Muscle of leg (tissue), 16 donors: ENCODE measurements at places on chromosomes 4 and X.

- peak; percentile 66 for DNase-seq
Measured at GRCh38 chrX:74343343-74344279, 39.6 kb downstream of the ZCCHC13 start.

DNA sequence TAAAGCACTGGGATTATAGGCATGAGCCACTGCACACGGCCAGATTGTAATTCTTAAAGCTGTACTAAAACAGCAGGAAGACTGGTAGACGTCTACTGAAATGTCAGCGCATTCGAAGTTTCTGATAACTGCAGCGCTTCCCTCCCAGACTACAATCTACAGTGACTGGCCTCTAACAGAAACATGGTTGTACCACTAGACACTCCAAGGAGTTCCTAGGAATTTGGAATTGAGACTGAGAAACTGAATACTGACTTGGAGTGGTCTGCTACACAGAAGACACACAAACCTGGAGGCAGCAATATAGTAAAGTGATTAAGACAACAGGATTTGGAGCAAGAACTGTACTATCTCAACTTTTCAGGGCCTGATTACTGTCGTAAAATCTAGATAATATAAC lies 937 bp downstream of the HELQ start:
- peak; percentile 23 for DNase-seq

DNA sequence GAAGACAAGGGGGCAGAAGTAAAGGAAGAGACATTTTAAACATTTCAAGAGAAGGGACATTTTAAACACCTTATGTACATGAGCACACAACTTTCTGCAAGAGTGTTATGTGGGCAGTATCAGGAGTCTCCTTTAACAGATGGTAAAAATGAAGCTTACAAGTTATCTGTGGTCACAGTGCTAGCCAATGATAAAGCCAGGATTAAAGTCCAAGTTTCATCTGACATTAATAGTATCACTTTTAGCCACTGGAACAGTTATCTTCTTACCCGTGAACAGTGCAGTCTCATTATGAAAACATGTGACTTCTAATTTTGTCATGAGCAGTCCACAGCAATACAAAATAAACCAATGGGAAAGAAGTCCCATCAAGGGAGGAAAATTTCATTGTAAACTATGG lies 627.9 kb upstream of the AGA start:
- DNase-seq, result no peak

DNA sequence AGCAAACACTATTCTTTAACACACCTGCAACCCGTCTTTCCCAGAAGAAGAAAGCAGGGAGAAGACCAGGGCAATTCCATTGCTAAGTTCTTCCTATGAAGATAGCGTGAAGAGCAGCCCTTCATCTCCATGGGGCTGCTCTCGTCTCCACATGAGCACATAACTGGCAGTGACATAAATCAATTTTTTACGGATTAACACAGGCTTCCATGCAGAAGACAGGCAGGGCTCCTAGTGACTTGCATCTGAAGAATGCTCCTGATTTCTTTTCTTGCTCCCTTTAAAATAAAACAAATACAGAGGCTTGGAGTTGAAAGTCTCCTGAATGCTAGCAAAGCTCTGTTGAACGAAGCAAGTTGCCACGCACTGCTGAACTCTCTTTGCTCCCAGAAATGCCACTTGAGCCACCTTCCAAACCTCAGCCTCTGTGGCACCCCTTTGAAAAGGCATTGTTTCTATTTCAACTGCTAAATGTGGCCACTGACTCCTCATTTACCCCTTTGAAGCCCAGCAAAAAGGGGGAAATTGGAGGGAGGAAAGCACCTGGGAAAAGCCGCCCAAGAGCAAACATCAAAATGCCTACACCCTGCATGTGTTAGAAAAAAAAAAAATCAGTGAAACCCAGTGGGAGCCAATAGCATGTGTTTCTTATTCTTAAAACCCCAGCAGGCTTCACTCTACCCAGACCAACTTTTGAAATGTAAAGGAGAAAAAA lies 383.7 kb downstream of the IDS start:
- DNase-seq, result no peak

- DNase-seq, result peak; percentile 94
Measured at GRCh38 chr4:5710961-5711478, at the start of gene EVC. TSS of gene EVC (plus strand) at chr4:5711201. CDS start at chr4:5711381, 180 bp downstream.

- no peak for DNase-seq
Measured at GRCh38 chrX:23901060-23901459, 6.7 kb downstream of the APOO start.

- DNase-seq, result no peak
Measured at GRCh38 chr4:139606579-139607501, 50.8 kb upstream of the SETD7 start.

GRCh38 chrX:7690842-7691241 lies 152.1 kb upstream of the VCX start:
- DNase-seq, result no peak

DNA sequence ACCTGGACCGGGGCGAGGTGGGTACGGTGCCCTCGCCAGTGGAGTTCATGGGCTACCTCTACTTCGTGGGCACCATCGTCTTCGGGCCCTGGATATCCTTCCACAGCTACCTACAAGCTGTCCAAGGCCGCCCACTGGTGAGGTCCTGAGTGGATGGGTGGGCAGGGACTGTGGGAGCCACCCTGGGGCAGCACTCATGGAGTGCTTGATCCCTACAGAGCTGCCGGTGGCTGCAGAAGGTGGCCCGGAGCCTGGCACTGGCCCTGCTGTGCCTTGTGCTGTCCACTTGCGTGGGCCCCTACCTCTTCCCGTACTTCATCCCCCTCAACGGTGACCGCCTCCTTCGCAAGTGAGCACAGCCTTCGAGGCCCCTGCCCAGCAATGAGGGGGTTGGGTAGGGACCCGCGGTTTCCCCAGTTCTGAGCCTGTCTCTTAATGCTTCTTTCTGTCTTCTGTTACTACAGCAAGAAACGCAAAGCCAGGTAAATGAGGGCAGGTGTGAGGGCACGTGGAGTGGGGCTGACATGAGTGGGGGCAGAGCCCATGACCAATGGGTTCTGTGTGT lies 3.7 kb downstream of the PORCN start:
- no peak for DNase-seq

- no peak for DNase-seq
Measured at GRCh38 chr4:40308528-40309122, 26.5 kb upstream of the CHRNA9 start.

- no peak for DNase-seq
Measured at GRCh38 chr4:79689740-79690139, 281.7 kb upstream of the GK2 start.

- DNase-seq, result peak; percentile 79
Measured at GRCh38 chr4:79576429-79576753, 168.4 kb upstream of the GK2 start.

GRCh38 chr4:109046471-109047201 lies 255.8 kb downstream of the COL25A1 start:
- peak; percentile 74 for DNase-seq

DNA sequence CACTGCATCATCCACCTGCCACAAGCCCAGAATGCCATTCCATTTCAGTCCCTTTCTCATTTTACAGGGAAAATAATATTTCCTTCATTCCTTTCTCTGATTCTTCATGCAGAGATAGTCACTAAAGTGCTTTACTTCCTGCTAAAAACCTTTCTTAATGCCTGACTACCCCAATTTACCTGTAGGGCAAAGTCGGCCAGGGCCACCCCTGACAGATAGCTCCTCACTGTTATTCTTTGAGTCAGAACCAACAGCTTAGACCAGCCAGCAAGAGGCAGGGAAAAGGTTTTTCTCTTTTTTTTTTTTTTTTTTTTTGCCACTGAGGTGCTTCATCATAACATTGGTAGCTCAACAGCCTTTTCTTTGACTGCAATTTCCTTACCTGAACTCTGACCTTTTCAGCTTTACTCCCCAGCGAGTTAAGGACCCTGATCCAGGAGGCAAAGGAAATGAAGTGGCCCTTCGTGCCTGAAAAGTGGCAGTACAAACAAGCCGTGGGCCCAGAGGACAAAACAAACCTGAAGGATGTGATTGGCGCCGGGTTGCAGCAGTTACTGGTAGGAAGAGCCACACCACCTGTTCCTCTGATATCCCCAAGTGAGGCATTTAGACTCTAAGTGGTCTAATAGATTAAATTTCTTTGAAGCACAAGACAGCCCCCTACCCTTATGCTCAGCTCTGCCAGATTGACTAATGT lies 85.0 kb downstream of the ALPK1 start:
- DNase-seq, result no peak

DNA sequence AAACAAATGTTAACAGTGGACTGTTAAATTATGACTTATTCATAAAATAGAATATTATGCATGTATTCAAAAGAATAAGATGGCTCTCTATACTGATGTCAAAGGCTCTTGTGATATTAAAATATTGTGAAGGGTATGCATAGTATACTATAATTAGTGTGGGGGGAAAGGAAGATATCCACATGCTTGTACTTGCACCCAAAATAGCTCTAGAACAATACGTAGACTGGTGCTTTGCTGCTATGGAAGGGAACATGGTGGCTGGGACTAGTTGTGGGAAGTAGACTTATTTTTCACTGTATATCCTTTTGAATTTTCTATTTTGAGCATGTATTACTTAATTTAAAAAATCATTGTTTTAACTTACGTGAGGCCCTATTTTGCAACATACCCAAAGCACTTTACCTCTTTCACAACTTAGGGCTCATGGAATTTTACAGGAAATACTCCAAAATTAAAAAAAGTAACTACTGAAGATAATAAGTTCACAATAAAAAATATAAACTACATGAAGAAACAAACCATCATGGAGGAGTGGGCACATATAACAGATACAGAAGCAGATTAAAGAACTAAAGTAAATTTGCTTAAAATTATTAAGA lies 7.9 kb downstream of the PGRMC2 start:
- DNase-seq, result no peak

- DNase-seq, result no peak
Measured at GRCh38 chrX:108892501-108892900, 156.1 kb upstream of the IRS4 start.

- DNase-seq, result peak; percentile 32
Measured at GRCh38 chrX:127085939-127086338, 266.4 kb downstream of the PRR32 start.

GRCh38 chr4:3725936-3726870 lies 40.0 kb upstream of the ADRA2C start:
- DNase-seq, result no peak

GRCh38 chr4:23422878-23423277 lies 467.0 kb downstream of the PPARGC1A start:
- DNase-seq, result no peak

DNA sequence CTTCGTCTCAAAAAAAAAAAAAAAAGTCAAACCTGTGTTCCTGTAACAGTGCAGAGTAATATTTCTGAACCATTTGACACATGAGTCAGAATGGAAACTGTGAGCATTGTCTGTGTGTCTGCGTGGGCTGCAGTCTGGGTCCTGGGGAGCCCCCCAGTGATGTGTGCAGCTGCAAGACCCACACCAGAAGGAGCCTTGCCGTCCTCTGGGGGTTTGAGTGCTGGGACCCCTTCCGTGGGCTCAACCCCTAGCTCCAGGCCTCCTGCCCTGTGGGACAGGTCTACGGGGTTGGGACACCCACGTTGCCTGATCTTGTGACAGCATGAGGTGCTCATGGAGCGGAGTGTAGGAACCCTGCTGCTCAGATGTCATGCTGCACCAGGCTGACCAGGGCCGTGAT lies 43.7 kb downstream of the DDX3X start:
- DNase-seq, result no peak

DNA sequence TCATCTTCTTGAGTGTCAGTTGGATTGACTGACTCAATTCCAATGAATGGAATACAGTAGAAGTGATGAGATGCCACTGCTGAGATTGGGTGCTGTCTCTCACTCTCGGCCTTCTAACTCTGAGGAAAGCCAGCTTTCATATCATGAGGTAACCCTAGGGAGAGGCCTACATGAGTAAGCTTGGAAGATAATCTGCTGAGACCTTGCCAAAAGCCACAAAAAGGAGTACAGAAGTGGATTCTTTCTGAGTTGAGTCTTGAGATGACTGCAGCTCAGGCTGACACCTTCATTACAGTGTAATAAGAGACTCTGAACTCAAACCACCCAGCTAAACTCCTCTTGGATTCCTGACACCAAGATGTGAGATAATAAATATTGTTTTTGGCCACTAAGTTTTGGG lies 537.4 kb upstream of the MAGEB18 start:
- no peak for DNase-seq

- peak; percentile 91 for DNase-seq
Measured at GRCh38 chr4:143558823-143559756, 45.6 kb downstream of the SMARCA5 start.

GRCh38 chr4:75513526-75514130 lies 575 bp downstream of the RCHY1 start:
- no peak for DNase-seq

- DNase-seq, result no peak
Measured at GRCh38 chr4:36280555-36280954, 861 bp upstream of the DTHD1 start.

- DNase-seq, result no peak
Measured at GRCh38 chr4:69896530-69897116, 34.2 kb upstream of the CSN1S1 start.

DNA sequence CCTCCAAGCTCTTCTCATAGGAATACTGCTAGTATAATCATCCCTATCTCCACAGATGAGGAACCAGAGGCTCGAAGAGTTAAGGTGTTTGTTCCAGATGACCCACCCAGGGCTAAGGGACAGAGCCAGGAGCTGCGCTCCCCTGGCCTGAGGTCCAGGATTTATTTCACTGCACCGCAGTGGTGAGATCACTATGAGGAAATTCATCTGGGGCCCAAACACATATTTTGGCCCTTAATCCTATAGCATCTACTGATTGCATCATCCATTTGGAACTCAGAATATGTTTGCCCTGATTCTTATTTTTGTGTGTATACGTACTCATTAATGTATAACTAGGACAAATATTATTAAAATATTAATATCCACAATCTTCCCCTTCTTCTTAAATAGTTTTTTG lies 100.1 kb upstream of the RBPJ start:
- peak; percentile 90 for DNase-seq

GRCh38 chr4:22434895-22435294 lies 81.0 kb downstream of the ADGRA3 start:
- peak; percentile 63 for DNase-seq

DNA sequence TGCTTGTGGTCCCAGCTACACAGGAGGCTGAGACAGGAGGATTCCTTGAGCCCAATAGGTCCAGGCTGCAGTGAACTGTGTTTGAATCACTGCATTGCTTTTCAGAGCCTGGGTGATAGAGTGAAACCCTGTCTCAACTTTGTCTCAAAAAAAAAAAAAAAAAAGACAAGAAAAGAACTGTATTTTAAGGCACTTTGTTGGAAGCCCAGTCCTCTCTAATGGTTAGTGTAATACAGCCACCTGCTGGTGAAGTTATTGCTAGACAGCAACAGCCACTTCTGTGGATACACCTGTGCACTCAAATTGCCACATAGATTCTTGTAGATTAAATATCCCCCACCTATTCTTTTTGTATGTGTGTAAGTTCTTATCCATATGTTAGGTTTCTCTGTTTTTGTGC lies 10.1 kb upstream of the FGG start:
- DNase-seq, result peak; percentile 74

DNA sequence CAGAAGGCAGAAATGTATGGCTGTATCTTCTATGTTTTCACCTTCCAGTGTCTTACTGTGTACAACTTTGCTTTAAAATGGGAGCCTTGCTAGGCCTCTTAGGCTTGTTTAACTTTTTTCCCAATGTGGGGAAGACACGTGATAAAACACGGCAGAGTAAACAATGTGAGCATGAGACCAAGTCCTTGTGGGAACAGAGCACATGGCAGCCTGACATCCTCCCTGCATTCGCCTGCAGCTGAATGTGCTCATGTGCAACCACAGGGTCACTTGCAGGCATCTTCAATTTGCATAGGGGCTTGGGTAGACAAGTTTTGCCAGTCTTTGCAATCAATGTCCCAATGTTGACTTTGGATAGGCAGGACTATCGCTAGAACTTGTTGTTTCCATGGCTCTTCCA lies 91.8 kb downstream of the CCNG2 start:
- DNase-seq, result no peak
